Naive thymus-derived CD8-positive, alpha-beta T cell (primary cell): ENCODE measurements at places on chromosomes 2 and 18. TPM values are rescaled to one million over a fixed set of nuclear protein-coding genes. Genes with fewer than 3 reads are reported as not detected.

TEX51 gene
- not detected for total RNA-seq

TDRD15 gene
- total RNA-seq = not detected

DNAH6 gene
- total RNA-seq = 1.5 TPM

CXCR1 gene
- not detected for total RNA-seq

TGFA gene
- 1.5 TPM for total RNA-seq

MYO5B gene
- total RNA-seq = not detected

GPR35 gene
- total RNA-seq = 8.9 TPM

REG3G gene
- total RNA-seq = not detected

PKP4 gene
- total RNA-seq = 25.7 TPM

GREB1 gene
- 1.1 TPM for total RNA-seq

COL6A3 gene
- total RNA-seq = 4.1 TPM

CTAGE1 gene
- not detected for total RNA-seq

CHAC2 gene
- 1.5 TPM for total RNA-seq

SLC4A5 gene
- 15.1 TPM for total RNA-seq

MRO gene
- not detected for total RNA-seq

C2orf15 gene
- total RNA-seq = 5.7 TPM

OSR1 gene
- not detected for total RNA-seq

ANKRD30B gene
- total RNA-seq = not detected
